ENCODE measurements at places on chromosomes 4 and X.
A peak's percentile ranks its signal among the peaks of the same experiment; 100 is the strongest.

DNA sequence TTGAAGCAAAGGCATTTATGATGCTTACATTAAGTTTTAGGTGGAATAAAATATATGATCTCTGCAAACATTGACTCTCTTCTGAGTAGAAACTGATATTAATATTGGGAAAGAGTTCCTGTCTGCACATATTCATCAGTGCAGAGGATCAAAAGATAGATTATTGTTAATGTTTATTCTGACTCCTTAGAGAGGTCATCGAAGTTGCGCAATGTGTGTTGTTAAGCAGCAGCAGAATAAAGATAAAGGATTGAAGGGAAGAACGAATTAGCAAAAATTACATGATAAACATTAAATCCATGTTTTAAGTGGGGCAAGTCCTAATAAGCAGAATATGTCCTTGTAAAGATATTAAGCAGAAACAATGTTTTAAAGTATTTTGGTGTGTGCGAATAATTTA, 72.6 kb upstream of the MBNL3 start:
- DNase-seq = no peak

DNA sequence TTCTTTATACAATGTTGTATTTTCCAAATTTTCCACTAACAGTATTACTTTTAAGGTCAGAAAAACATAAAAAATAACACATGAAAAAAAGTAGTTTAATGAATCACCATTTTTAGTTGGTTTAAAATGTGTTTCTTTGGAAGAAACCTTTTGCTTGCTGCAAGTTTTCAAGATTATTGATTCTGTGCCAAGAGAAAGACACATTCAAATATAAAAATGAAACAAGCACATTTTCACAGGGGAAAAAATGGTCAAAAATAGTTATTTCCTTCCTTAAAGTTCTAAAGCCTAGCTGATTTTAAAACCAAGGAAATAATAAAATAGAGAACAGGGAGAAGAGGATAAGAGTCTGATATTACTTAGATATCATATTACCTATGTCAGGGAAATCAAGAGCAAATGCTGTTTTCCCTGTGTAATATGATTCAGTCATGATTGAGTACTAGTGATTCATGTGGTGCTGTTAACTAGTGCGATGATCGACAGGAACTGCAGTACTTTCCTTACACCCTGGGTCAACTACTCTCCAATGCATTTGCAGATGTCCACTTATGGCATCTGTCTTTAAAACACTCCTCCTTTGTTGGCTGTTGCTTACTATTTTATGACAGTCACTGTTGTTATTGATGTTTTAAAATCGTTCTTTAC, 103.8 kb downstream of the CAMK2D start:
- no peak for DNase-seq

DNA sequence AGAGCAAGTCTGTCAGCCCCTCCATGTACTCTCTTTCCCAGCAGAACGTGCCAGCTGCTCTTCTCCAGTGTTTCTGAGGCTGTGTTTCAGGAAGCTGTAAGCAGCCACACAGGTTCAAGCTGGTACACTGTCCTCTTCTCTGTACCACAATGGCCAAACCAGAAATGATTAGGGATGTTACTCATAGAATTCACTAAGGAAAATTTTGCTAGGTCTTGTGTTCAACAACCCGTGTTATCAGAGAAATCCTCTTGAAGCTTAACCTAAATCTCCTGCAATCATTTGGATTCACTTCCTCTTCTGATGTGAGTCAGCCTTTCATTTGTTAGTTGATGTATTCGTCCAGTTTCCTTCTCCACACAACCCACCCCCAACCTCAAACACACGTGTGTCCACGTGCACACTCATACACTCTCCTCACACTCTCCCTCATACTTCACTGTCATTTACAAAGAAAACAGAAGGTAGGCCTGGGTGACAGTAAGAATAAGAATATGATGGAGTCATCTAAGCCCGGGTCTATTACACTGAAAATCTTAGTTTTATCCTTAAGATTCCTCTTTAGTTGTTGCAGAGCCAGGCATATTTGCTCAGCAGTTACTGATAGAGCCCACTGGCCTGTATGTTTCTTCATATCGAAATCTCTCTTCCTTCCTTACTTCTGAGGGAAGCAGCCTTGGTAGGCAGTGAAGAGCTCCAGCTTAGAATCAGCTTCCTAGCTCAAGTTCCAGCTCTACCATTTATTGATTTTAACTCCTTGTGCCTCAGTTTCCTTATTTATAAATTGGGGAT, 63.4 kb downstream of the DCUN1D4 start:
- DNase-seq = no peak

GRCh38 chr4:186727169-186727976, 3.7 kb upstream of the FAT1 start:
- no peak for DNase-seq

DNA sequence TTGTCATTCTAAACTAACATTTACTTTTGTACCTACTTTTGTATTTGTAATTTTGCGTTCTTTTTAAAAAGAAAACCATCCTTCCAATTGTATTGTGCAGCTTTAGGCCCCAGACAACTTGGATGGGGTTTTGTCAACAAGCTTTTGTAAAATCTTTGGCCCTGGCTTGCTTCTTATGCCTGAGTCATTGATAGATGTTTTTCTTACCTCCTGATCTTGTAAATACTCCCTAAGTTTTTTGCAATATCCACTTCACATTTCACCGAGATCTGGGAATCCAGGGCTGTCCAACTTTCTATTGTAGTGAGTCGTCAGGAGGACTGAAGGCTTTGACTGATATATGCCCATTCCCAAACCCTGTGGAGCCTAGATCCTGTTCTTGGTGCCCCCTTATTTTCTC, 126.9 kb upstream of the GUCY1A1 start:
- DNase-seq = no peak

DNA sequence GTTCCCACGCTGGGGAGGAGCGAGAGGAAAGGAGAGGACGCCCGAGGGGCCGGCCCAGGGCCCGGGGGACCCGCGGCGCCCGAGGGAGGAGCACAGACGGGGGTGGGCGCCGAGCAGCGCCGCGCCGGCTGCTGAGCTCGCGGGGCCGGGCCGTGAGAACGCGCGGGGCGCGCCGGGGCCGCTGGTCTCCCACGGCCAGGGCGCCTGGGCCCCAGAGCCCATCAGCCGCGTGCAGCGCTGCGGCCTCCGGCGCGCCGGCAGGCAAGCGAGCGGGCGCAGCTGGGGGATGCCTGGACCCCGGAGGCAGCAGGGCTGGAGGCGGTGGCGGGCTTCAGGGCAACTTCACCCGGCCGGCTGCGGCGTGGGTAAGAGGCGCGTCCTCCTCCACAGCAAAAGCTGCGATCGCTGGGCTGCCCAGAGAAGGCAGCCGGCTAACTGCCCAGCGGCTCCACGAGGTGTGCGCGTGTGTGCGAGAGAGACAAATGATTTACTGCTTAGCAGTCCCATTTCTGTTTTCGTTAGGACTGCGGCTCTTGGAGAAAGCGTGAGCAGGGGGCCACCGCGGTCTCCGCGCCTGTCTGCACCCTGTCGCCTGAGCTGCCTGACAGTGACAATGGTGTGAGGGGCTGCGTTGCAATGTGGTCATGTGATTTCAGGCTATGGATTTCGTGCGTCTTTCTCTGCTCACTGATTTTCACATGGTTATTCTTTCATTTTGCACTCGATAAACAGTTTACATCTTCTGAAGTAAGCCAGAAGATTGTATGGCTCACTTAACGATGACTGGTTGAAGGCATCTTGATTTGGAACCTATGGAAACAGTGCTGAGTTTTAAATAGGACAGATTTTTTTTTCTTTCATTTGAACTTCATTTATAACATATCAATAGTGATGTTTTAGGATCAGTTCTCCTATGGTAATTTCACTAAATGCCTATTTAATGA, 1.2 kb downstream of the GUCY1A1 start:
- DNase-seq = peak; percentile 56

DNA sequence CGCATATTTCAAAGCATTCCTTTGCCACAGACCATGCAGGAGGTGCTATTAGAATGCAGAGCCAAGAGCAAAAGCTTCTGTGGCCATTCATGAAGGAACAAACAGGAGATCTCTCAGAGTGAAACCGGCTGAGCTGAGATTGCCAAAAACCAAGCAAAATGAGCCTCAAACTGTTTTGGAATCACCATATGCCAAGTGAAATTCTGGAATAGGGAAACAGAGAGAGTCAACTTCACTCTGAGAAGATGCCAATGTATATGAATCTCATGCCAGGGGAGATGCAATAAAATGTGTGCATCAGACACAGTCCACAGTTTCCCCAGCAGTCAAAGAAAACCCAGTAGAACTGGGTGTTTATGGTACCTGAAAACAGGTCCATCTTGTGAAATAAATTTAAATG, 42.3 kb downstream of the SRPX start:
- DNase-seq = no peak

GRCh38 chr4:103786014-103786413, 66.2 kb upstream of the TACR3 start:
- DNase-seq = no peak

DNA sequence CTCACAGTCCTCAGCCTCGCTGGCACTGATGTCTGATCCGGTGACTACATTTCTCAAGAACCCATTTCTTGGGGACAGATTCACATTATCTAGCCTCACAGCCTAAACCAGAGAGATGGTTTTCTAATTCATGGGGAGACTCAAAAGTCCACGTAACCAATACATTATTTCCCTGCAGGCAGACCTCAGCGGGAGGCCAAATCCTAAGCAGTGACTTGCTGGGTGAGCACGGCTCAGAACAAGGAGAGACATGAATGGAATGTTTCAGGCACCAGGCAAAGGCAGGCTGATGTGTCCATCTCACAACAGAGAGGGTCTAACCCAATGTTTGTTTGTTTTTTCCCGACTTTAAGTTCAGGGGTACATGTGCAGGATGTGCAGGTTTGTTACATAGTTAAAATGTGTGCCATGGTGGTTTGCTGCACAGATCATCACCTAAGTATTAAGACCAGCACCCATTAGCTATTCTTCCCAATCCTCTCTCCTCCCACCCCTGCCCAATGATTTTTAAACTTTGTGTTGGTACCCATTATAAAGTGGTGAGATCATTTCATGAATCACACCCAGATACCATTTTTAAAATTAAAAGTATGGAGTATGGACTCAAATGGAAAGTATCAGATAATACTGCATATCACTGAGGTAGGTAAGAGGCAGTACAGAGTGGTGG, 53.3 kb downstream of the SCD5 start:
- no peak for DNase-seq

- DNase-seq = no peak
Measured at GRCh38 chrX:155330992-155331391, 3.4 kb downstream of the CLIC2 start.

DNA sequence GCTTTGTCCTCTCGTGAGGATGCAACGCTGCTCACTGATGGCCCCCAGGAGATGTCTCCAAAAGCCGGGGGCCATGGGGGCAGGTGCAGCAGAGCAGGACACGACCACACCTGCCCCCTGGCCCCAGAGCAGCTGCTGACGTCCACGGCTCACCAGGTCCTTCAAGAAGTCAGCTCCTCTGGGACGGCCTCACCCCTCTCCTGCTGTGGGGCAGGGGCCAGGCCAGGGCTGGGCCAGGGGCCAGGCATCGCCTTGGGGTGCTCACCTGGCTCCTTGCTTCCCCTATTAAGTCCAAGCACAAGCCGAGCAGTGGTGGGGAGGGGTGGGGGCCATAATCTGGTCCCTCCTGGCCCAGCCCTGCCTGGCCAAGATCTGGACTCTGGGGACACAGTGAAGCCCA, 28.6 kb upstream of the MXD4 start:
- peak; percentile 70 for DNase-seq

GRCh38 chr4:123417813-123418212, 21.2 kb downstream of the SPRY1 start:
- no peak for DNase-seq

GRCh38 chrX:23783589-23784469, 856 bp downstream of the SAT1 start:
- DNase-seq = no peak

DNA sequence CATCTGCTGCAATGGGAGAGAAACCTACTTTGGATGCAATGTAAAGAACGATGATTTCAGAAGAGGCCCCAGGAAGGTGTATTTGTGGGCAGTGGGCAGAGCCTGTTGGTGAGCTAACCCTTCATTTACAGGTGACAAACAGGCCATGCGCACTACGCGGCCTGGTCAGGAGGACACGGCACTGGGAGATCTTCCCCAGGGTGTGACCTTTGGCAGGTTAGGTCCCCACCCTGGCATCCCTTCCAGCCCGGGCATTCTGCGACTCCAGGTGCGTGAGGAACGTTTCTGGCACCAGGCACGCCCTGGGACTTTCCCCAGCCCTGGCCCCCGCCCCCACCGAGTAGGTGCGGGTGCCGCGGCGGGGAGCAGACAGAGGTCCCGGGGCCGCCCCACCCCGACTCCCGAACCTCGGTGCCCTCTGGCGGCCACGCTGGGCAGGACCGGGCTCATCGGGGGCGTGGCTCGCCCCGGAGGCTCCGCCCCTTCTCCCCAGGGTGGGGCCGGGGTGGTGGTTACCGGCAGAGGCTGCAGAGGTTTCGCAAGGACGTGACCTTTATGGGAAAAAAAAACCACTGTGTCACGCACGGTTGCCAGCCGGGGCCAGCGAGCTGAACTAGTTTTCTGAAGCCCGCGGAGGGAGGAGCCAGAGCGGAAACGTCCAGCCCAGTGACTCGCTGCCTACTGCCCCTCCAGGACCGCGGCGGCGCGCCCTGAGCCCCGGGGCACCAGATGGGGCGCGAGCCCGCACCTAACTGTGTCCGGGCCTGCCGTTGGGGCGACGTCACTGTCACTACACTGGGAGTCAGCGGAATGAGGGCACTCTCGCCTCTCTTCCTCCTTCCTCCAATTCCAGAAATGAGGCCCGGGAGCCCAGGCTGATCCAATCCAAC, 5.0 kb upstream of the NYX start:
- DNase-seq = peak; percentile 93

- no peak for DNase-seq
Measured at GRCh38 chrX:123817288-123817894, 42.5 kb upstream of the XIAP start.

- DNase-seq = no peak
Measured at GRCh38 chrX:139844884-139845283, 88.0 kb downstream of the ATP11C start.

- DNase-seq = no peak
Measured at GRCh38 chrX:68204521-68205038, 228.7 kb downstream of the OPHN1 start.

GRCh38 chr4:121943941-121944340, 7.9 kb downstream of the TRPC3 start:
- DNase-seq = no peak

DNA sequence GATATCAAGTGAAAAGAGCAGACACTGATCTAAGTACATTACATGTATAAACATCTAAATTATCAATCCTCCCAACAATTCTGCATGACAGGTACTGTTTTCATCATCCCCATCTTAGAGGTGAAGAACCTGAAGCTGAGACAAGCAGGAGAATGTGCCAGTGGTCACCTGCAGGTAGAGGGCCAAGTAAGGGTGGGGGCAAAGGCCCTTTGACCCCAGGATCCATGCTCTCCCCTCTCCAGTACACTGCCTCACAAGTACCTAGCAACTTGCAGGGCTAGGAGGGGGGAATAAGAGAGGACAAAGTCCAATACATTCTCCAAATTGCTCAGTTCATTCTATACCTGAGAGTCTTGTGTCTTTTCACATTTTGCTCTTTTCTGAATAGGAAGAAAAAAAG, 8.3 kb upstream of the MAP7D2 start:
- DNase-seq = no peak

GRCh38 chr4:87326460-87326859, 3.8 kb upstream of the HSD17B13 start:
- DNase-seq = no peak

All from suprapubic skin (tissue), 4 donors.